ENCODE measurements at places on chromosomes 16 and 17. TPM values are rescaled to one million over a fixed set of nuclear protein-coding genes. Genes with fewer than 3 reads are reported as not detected.
A peak's percentile ranks its signal among the peaks of the same experiment; 100 is the strongest.

DNA sequence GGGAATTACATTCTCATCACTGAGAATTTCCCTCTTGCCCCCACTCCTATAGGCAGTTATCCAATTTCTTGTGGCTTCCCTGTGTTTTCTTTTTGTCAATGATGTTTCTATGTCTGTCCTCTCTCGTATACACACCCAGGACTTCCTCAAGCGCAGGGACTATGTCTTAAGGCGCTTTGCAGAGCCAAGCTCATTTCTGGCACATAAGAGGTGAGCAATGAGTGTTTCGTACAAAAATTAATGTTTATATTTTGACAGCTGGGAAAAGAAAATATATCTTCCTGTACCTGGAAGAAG, 947 bp downstream of the DDX42 start:
- no peak for DNase-seq

DNA sequence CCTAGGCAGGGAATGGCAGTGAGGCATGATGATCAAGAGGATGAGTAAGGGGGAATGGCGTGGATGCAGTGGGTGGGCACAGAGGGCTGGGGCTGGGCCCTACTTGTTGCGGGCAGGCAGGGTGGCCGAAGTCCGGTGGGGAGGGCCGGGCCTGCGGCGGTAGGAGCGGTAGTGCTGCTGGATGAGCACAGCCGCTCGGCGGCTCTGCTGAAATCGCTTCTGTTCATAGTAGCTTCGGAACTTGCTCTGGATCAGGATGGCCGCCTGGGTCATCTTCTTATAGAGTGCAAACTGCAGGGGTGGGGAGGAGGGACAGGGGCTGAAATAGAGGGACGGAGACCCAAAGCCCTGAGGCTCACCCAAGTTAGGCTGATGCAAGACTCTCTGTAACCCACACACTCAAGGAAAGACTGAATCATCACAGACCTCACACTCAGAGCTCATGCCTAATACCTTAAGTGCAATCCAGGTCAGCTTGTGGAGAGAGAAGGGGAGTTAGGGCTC, 1.5 kb upstream of the SPAG7 start:
- DNase-seq, result no peak

- no peak for DNase-seq
These were observed 147.9 kb downstream of the STX8 start for GRCh38 chr17:9427465-9428315.

FBXW10B gene
- total RNA-seq, result 2.8 TPM

XYLT1 gene
- 27.4 TPM for total RNA-seq

DNA sequence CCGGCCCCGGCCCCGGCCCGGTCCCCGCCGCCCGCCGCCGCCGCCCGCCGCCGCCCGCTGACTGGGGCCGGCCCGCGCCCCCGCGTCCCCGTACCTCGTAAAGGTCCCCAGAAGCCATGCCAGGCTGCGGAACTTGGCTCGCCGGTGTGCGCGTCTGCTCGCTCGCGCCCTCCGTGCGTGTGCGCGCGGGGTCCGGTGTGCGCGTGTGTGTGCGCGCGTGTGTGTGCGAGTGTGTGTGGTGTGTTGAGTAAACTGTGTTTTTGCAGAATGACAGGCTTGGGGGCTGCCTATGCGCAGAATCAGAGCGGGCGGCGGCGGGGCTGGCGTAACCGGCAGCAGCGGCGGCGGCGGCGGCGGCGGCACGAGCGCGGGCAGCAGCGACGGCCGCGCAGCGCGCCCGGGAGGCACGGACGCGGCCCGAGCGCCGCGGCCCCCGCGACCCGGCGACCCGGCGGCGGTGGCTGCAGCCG, 307 bp downstream of the CDYL2 start:
- no peak for DNase-seq

GRCh38 chr17:39729280-39729851, 966 bp downstream of the MIEN1 start:
- DNase-seq, result no peak

DNA sequence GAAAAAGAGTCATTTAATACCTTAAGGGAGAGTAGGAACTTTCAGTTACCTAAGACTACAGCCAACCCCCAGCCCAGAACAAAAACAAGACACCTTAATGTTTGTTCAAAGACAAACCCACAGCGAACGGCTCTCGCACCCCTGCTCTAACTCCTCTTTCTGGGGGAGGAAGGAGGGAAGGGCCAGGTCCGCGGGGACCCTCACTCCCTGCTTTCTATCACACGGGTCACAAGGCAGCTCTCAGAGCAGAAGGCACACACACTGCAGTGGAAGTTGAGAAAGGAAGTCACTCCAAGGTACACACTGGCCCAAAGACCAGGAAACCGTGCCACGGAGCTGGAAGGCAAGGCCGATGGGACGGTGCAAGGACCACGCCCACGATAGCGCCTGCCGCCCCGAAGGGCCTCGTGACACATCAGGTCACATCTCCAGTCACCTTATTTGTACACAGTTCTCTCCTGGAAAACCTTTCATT, 10.0 kb downstream of the LITAFD start:
- no peak for DNase-seq

- DNase-seq, result no peak
These were observed 19.9 kb upstream of the C16orf87 start for GRCh38 chr16:46850619-46851555.

GGA2 gene
- total RNA-seq, result 54.9 TPM

DNA sequence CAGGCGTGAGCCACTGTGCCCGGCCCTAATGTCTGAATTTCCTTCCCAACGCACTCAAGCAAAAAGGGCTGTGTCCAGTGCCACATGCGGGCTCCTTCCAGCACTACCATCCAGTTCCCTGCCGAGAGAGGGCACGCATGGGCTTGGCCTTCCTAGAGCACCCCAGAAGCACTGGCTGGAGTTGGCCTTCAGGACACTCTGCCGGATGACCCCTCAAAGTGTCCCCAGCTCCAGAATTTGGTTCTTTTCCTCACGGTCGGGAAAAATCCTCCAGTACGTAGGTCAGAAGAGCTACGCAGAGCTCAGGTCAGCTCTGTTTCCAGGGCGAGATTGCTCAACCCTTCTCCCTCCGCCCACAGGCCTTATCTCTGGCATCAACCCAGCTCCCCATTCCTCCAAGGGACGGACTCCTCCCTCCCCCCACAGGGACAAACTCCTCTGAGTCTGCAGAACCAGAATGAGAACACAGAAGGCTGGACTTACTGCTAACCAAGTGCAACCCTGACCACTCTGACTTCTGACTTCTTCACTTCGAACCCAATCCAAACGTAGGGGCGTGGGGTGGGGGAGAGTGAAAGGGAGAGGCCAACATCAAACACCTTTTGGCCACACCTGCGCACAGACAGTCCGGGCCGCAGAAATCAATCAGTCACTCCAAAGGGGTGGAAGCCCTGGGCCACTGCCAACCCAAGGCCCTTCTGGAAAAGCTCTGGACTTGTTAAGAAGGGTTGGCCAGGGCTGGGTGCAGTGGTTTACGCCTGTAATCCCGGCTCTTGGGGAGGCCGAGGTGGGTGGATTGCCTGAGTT, 3.6 kb downstream of the CDC42EP4 start:
- no peak for DNase-seq

ABCC12 gene
- total RNA-seq, result not detected

CCL17 gene
- not detected for total RNA-seq

GRCh38 chr16:2523801-2524231, 3.6 kb downstream of the AMDHD2 start:
- no peak for DNase-seq

GRCh38 chr16:27311448-27311830, 2.3 kb upstream of the IL4R start:
- DNase-seq, result peak; percentile 37

DNA sequence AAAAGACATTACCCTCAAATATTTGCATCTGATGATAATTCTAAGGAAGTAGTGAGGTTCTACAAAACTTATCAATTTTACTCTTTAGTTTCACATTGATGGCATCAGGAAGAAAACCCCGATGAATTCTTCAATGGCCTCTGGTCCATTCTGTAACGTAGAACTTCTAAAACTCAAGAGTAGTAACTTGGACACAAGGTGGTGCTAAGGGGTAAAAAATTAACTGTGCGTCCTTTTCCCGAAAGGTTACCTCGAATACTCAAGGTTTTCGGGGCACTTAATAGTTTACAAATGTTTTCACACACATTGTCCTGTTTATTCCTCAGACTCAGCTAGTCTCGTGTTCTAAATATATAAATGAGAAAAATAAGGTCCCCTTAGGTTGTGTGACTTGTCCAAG, 517.3 kb upstream of the ZFHX3 start:
- no peak for DNase-seq

ZG16B gene
- 80.5 TPM for total RNA-seq

DNA sequence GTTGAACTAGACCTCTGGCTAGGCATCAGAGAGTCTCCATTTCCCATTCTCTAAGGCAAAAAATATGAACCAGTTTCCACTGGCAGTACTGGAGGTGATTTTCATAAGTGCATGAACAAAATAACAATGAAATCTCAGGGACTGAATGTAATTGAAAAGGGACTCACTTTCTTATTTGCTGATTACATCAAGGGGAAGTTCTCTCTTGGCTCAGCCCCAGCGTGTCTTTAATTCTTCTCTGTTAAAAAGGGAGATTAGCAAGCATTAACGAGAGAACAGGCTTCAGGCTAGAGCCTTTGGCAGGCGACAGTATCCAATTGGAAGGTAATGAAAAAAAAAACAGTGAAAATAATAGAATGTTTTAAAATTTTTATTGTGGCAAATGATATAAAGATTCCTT, 34.0 kb upstream of the ADAMTS18 start:
- no peak for DNase-seq

TAF1C gene
- total RNA-seq, result 46.7 TPM

DNA sequence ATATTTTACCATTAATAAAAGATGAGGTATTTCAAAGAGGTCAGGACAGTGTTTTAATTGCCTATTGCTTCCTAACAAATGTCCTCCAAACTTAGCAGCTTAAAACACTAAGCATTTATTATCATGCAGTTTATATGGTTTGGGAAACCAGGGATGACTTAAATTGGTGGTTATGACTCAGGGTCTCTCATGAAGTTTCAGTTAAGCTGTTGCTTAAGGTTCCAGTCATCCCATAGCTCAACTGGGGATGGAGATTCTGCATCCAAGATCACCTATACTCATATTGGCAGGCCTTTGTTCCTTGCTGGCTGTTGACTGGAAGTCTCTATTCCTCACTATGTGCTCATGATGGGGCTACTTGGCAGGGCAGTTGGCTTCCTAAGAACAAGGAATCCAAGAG, 1329.9 kb upstream of the GOT2 start:
- no peak for DNase-seq

DNA sequence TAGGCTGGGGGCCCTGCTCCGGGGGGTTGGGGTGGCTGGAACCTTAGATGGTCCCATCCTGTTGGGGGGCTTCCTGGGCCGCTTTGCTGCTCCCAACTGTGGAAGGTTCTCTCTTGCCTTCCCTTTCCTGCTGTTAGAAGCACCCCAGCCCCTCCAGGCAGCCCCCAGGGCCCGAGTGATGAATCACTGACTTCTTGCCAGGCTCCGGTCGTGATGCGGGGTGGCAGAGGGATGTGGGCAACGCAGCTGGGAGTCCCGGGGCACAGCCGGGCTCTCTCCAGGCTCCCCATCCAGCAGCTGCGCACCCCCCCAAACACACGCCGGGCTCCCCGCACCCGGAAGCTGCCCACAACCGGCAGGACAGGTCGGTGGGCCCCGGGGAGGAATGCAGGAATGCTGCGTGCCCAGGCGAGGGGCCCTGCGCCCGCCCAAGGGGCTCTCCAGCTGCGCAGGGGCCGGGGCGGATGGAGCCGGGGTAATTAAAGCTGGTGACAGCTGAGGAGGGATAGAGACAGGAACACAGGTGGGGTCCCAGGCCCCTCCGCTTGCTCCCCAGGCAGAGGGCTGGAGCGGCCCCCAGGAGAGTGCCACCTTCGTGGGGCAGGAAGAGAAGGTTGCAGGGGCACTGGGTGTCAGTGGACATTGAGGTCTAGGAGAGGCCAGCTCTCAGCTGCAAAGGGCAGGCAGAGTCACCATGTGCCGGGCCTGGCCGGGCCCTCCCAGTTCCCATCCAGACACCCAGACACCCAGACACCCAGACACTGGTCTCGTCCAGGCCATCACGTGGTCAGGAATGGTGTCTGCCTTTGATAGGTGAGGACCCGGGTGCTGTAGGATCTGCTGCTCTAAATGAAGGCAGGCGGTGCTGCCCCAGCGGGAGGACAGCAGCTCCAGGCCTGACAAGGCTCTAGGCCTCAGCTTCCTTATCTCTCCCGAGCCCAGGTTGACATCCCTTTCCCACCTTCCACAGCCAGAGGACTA, 15.0 kb upstream of the SLC38A10 start:
- no peak for DNase-seq

CCDC78 gene
- total RNA-seq, result not detected

GRCh38 chr17:56812901-56813388, 20.8 kb downstream of the C17orf67 start:
- no peak for DNase-seq
